Mucosa of descending colon (tissue), 3 donors: ENCODE measurements at places on chromosomes 3 and 15. TPM values are rescaled to one million over a fixed set of nuclear protein-coding genes. Genes with fewer than 3 reads are reported as not detected.

DNA sequence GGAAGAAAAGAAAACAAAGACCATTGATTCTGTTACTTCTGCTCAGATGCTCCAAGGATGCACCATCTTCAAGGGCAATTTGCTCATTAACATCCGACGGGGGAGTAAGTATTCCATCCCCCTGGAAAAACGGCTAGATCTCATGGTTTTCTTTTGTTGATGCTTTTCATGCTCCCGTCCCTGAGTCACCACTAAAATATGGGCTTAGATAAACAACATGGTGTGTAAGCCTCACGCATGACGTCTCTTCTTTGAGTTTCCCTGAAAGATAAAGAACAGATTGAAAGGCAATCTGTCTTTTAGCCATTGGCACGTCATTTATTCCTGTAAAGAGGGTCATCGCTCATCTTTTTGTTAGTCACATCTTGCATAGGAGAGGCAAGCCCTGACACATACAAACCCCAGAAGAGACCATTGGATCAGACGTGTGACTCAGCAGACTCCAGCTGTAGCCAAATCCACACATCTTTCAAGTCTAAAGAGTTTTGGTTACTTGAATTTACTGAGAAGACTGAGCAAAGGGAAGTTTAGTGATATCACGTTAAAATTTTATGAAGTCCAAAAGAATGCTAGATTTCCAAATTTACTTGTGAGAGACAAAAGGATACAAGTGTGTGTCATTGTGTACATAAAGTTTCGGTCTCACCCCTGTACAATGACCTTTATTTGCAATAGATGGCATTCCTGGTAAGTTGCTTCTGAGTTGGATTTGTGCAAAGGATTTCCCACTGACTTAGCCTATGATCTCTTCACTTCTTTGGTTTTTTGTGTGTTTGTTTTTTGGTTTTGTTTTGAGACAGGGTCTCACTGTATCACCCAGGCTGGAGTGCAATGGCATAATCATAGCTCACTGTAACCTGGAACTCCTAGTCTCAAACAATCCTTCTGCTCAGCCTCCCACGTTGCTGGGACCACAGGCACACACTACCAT lies 110.5 kb downstream of the PGPEP1L start:
- no peak for DNase-seq

- DNase-seq: no peak
These were observed 21.5 kb downstream of the TKT start for GRCh38 chr3:53234130-53234840.

GRCh38 chr3:17619968-17620367 lies 122.5 kb downstream of the TBC1D5 start:
- DNase-seq: no peak

DNA sequence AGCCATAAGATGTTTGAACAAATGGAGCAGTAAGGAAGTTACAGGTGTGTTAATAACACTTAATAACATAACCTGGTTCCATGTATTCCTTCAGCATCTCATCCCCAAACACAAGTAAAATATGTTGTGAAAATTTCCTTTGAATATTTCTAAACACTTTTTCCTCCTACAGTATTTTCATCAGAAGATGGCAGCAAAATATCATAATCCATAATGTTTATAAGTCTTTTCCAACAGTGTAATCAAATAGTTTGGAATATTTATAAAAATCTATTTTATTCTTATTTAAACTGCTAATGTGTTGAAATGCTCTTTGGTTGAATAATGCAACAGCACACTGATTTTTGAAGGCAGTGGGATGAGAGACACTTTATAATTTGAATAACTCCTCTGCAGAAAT lies 1020.5 kb downstream of the OTOL1 start:
- DNase-seq: no peak

DNA sequence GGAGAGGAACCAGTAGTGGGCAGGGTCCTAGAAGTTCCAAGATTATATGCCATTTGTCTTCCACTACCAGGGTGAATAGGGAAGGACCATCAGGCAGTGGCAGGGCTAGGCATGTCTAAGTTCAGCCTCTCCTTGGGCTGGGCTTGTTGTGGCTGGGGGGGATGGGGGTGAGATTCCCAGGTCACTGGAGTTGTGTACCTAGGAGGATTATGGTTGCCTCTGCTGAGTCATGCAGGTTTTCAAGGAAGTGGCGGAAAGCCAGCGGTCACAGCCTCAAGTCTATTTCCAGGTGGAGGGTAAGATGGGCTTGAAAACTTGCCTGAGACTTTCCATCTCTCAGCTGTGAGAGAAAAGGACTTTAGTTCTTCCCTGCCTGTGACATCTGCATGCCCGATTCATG lies 1407.1 kb downstream of the SI start:
- no peak for DNase-seq

Gene STX19
- 18.9 TPM for total RNA-seq

DNA sequence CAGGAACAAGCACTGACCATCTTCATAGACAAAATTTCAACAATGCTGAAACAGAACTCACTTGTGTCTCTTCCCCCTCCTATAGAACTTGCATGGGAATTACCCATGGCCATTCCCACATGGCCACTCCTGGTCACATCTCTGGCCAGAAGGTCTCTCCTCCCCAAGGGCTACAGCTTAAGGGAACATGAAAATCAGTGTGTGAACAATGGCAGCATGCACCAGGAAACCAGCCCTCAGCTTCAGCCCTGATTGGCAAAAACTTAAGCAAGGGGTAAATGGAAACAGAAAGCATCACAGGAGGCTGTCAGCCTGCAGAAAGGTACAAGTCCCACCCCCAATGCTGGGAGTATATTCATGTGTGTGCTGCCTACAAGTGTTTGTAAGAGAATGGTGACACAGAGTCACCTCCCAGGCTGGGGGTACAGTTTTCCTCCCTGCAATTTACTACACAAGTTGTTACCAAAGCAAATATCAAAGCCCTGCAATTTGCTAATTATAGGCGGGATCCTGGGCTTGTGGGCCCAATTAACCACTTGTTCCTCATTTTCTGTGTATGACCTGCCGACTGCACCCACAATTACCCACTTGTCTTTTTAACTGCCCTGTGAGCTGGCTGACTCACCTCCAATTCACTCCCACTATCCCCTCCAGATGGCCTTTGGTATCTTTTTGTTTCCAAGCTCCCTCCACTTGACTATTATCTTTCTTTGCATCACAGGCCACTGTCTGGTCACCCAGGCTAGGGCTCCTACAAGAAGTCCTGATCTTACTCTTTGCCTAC lies 84.4 kb upstream of the HES1 start:
- no peak for DNase-seq

GRCh38 chr3:102727340-102727739 lies 292.5 kb downstream of the ZPLD1 start:
- DNase-seq: no peak

Gene ARL14
- 40.4 TPM for total RNA-seq

Gene SLC2A2
- not detected for total RNA-seq

DNA sequence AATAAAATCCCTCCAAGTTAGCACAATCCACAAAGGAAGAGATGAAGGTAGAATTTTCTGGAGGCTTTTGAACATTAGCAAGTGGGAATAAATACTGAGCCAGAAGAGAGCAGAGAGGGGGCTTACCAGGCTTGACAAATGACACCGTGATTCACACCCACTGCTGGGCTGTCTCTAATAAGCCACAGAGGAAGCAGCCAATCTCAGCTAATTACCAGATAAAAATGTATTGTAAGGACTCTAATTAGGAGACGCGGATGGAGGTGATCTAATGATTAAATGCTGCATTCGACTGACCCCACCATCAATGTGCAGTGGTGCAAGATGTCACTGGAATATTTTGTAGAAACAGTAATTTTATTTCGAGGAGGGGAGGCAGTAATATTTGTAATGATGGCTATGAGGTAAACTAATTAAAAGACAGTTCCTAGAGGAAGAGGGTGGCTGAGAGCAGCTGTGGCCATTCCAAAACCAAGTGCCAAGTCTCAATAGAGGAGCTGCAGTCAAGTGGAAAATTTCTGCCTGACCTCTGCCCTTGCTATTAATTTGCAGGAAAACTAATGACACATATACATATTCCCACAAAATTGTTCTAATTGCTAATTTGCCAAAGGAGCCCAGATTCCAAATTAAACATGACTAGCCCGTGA lies 602.2 kb downstream of the FOXP1 start:
- no peak for DNase-seq

DNA sequence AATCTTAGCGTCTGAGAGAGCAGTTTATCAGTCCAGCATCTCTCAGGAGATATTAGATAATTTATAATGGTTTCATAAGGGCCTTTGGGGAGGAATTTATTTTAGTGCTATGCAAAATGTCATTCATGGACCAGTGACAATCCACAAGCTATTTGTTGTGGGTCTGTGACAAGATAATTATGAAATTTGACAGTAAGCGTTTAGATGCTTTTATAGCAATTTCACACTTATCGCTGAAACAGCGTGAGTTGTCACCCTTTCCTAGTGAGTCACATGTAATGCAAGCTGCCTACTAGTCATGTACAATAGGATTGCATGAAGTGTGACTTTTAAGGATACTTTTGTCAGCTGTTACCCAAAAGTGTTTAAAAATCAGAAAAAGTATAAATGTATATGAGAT lies 315.6 kb upstream of the THBS1 start:
- DNase-seq: no peak

DNA sequence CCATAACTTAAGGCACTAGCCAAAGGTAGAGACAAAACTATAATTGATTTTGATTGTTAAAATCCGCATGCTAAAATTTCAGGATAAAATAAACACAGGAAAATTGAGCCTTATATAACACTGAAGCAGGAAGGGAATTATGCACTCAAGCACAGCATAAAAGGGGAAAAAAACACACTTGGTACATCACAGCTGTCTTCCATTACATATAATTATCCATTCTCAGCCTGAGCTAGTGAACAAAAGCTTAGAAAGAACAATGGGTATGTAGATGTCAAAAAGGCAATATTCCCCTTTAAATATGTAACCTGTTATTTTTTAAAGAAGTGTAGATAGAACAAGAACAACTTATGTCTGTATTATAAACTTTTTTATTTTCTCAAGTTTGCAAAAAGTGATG lies 899.2 kb downstream of the ROBO1 start:
- DNase-seq: no peak

- no peak for DNase-seq
These were observed 58.4 kb upstream of the HRH1 start for GRCh38 chr3:11095932-11096265.
